ENCODE measurements at places on chromosomes 2 and 18. TPM values are rescaled to one million over a fixed set of nuclear protein-coding genes. Genes with fewer than 3 reads are reported as not detected.

GRCh38 chr2:216131175-216131926 is 22.2 kb downstream of the XRCC5 start:
- no peak for DNase-seq

- no peak for DNase-seq
Measured at GRCh38 chr2:95208106-95208505, 785 bp downstream of the ZNF892 start.

GRCh38 chr18:52991246-52991645 is 651.2 kb downstream of the DCC start:
- DNase-seq = no peak

DNA sequence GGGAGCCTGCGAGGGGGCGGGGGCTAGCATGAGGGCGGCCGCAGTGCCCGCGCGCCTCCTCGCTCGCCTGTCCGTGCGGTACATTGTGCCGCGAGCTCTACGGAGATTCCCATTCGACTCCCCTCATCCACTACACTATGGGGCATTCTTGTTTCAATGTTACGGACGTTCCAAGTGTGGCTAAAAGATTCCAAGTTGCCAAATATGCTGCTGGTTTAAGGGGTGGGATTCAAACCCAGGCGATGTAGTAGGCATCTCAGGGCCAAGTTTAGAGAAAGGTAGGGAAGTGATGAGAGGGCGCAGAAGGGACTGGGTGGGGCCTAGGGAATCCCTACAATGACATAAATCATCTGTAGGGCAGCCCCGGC is 10.0 kb upstream of the CRYBA2 start:
- no peak for DNase-seq

GRCh38 chr2:57758686-57759085 is 287.9 kb upstream of the VRK2 start:
- DNase-seq = no peak

Gene RRM2
- 25.5 TPM for polyA plus RNA-seq

Data from muscle of back (tissue), 13 donors.